Stimulated activated CD4-positive, alpha-beta T cell treated with anti-CD3 and anti-CD28 coated beads, Interleukin-1b, Interleukin-23, amount 100 ng/mL, for 4 hours (primary cell): ENCODE measurements at places on chromosomes 13 and 19.

DNA sequence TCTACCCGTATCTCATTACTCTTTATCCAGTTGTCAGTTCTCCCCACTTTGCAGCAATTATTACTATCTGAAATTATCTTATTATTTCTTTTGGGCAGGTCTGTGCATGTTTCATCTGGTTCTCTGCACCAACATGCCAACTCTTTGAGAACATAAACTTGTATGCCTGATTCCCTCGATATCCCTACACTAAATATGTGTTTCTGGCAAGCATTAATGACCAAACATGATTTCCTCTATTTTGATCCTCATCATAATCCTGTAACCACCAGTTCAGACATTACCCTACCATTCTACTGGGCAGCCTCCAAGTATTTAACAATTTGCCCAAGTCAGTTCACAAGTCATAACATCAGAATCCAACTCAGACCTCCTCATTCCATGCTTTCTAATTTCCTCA lies 426.1 kb downstream of the FOXO1 start:
- no peak for DNase-seq

DNA sequence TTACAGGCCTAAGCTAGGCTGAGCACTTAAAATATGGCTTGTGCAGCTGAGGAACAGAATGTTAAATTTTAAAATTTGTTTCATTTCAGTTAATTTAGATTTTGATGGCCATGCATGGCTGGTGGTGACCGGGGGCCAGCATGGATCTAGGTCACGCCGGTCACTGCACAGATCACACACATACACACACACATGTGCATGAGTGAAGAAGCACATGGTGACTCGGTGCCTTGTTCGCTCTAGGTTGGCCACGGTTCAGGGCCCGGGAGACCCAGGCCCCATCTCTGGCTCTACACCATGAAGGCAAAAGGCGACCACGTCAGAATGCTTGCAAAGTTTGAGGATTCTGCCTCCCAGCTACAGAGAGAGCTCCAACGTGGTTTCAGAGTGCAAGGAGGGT lies 28.0 kb downstream of the ZFR2 start:
- no peak for DNase-seq

DNA sequence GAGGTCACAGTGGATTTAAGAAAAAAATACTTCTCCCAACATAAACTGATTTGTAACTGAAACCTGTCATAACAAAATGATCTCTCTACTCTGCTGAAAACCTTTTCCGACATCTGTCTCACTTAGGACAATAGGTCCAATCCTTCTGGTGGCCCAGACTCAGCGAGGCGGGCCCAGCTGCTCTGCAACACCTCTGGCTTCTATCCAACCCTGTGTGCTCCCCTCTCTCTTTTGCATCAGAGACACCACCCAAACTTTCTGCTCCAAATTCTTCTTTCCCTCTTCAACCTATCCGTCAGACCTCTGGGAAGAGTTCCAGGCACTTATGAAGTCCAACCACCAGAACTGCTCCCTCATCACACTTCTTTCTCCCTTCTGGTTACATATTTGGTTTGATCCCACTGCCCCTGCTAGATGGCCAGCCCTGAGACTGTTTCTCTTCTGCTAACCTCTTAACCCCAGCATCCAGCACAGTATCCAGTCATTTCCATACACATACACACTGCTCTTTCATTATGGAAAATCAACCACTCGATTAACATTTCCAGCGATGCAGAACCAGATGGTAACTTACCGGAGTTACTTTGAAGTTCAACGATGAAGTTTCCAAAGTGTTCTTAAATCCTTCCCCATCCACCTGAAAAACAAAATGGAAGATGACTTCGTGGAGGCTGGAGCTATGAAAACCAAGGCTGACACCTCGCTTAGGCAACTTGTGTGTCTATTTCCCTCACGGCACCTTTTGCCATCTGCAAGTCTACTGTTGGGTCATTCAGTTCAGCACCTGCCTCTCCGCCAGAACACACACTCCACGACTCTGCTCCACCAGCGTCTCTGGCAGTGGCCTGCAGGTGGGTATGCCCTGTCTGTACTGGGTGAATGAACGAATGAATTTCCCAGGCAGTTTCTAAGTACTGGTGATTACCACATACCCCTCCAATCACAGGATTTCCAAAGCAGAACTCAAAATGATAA lies 9.4 kb downstream of the SAFB2 start:
- no peak for DNase-seq

GRCh38 chr19:54114340-54115108 lies 933 bp downstream of the TFPT start:
- DNase-seq: no peak

- DNase-seq: no peak
Observed at GRCh38 chr19:45275370-45275971, 24.4 kb downstream of the MARK4 start.

DNA sequence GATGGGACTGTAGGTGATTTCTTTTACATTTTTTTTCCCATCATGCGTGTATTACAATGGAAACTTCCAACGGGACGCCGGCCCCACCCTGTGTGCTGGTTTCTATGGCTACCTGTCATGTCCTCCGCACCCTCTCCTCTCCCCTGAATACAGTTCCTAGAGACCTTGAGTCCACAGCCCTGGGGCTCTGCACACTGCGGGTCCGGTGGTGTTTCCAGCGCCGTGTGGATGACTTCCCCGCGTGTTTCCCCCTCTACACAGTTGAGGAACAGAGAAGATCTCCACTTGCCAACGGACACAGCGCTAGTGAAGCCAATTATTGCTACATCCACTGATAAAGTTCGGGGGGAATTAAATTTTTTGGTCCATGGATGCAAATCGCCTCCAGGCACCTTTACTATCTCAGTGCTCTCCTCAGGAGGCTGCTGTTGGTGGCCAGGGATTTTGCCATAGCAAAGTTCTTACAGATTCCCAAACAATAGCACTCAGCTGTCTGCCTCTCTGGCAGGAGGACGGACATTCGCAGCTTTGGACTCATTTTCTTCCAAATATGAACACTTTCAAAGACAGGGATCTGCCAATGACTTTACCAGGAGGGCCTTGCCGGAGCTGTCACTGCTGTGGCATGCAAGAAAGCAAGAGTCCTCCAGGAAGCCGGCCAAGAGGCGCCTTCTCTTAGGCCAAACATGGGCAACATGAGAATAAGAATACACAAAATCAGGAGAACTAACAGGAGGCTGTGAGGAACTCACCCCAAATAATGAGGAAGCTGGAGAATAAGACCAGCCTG lies 39.3 kb upstream of the GAS6 start:
- no peak for DNase-seq

- DNase-seq: no peak
Observed at GRCh38 chr13:28678809-28679208, 19.9 kb downstream of the POMP start.
